Common myeloid progenitor, CD34-positive (primary cell): ENCODE measurements at places on chromosomes 3 and 15.

- DNase-seq, result no peak
Measured at GRCh38 chr15:51367322-51367976, 26.0 kb downstream of the GLDN start.

DNA sequence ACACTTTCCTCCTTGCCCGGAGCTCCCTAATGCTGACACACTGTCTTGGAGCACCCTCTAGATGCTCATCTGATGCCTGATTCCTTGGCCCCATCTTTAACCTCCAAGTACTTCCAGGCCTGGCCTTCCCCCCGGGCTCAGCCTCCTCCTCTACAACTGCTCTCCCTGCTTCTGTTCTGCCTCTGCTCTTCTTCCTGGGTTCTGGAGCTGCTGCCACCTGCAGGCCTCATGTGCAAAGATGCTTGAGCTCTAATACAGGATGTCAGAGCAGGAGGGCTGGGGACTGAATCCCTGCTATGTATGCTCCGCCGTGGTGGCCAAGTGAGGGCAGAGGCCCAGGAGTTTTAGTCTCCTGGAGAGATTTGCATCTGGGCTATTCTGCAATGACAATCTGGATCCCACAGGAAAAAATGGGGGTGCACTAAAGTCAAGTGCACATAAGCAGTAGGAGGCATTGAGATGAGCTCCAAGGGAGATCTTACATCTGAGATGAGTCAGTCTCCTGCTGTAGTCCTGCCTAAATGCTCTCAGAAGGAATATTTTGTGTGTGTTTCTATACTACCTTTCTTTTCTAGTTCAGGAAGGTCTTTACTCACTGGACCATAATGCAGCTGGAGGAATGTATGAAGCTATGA lies 296.3 kb downstream of the UACA start:
- peak; percentile 65 for DNase-seq

GRCh38 chr3:28792604-28793003 lies 444.0 kb upstream of the AZI2 start:
- DNase-seq, result no peak

GRCh38 chr3:120177151-120177550 lies 82.9 kb upstream of the GSK3B start:
- DNase-seq, result no peak

DNA sequence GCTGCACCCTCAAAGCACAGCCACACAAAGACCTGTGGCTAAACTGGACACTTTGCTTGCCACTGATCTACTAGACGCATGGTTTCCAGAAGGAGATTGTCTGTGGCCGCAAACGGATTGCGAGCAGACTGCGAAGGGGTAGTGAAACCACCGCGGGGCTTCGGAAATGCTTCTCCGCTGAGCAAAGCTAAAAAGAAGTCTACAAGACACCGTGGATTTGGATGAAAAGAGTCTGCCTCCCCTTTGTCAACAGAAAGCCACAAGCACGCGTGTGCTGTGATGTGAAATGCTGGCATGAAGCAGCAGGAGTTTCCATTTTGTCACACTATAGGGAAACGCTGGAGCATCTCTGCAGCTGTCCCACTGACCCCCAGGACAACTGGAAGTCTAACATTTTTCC lies 63.0 kb downstream of the TMEM44 start:
- no peak for DNase-seq

GRCh38 chr3:87359025-87359424 lies 82.6 kb upstream of the POU1F1 start:
- DNase-seq, result no peak

DNA sequence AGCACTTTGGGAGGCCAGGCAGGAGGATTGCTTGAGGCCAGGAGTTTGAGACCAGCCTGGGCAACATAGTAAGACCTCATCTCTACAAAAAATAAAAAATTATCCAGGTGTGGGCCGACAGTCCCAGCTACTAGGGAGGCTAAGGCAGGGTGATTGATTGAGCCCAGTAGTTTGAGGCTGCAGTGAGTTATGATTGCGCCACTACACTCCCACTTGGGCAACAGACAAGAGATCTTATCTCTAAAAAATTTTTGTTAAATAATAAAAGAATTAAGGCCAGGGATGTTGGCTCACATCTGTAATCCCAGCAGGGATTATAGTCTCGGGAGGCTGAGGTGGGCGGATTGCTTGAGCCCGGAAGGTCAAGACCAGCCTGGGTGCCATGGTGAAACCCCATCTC lies 25.8 kb upstream of the NFKBIZ start:
- DNase-seq, result no peak

DNA sequence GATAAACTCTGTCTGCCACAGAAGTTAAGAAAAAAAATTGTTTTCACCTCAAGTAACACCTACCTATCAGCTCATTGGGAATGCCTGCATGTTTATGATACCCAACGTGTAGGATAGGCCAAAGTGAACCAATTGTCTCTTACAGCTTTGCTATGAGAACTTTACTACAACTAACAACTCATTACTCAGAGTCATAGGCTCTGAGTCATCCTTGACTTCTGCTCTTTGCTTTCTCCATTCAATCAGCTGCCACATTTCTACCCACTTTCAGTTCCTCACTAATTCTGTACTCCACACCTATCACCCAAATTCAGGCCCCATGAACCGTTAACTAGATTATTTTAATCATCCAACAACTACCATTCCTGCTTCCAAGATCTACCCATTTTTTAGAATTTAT lies 843.9 kb downstream of the TUSC7 start:
- DNase-seq, result peak; percentile 6

DNA sequence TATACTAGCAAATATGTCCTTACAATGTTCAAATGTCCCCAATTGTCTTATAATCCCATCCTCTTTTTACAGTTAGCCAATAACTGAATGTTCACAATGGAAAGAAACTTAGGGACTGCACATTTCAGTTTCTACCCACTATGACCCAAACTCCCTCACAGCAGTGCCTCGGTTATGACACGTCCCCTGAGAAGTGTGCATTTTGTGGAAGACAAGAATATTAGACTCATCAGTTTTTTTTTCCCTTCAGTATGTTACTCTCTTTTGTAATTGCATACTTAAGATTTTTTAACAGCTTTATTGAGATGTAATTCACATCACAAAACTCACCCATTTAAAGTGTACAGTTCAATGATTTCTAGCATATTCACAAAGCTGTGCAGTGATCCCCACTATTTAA lies 64.8 kb downstream of the IGF2BP2 start:
- no peak for DNase-seq

DNA sequence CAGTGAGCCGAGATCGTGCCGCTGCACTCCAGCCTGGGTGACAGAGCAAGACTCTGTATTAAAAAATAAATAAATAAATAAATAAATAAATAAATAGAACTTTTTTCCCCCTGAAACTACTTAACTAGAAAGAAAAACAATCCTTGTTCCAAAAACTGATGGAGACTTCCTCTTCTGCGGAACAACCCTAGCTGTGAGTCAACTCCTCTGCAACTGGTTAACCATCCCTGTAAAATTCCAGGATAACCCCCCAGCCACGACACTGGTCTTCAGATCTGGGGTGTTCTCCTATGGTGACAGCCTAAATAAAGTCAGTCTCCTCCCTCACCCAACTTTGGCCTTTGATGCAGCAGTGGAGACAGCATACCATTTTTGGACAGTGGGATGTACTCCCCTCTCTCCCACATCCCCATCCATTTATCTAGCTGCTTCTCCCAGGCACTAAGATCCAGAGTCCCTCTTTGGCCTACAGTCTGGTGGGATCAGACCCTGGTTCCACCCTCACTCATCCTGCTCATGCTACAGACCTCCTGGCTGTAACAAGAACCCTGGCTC lies 352.6 kb downstream of the OCA2 start:
- no peak for DNase-seq

GRCh38 chr3:170507063-170507462 lies 78.8 kb downstream of the SLC7A14 start:
- DNase-seq, result no peak

DNA sequence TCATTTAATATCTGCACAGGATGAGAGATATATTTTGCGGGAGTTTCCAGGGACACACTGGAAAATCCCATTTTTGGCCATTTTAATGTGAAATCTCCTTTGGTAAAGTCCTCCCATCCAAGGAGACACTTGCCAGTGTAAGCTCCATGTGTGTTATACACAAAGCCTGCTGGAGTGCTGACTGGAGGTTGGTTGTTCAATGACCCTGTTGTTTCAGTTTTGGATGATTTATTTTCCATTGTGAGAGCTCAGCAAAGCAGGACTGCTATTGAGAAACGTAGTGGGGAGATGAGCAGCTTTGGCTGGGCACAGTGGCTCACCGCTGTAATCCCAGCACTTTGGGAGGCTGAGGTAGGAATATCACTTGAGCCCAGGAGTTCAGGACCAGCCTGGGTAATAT lies 127.7 kb downstream of the NUP210 start:
- DNase-seq, result no peak

- no peak for DNase-seq
Measured at GRCh38 chr15:83288381-83288801, 3.9 kb upstream of the BNC1 start.

- no peak for DNase-seq
Measured at GRCh38 chr15:61106044-61106834, 122.9 kb downstream of the RORA start.

DNA sequence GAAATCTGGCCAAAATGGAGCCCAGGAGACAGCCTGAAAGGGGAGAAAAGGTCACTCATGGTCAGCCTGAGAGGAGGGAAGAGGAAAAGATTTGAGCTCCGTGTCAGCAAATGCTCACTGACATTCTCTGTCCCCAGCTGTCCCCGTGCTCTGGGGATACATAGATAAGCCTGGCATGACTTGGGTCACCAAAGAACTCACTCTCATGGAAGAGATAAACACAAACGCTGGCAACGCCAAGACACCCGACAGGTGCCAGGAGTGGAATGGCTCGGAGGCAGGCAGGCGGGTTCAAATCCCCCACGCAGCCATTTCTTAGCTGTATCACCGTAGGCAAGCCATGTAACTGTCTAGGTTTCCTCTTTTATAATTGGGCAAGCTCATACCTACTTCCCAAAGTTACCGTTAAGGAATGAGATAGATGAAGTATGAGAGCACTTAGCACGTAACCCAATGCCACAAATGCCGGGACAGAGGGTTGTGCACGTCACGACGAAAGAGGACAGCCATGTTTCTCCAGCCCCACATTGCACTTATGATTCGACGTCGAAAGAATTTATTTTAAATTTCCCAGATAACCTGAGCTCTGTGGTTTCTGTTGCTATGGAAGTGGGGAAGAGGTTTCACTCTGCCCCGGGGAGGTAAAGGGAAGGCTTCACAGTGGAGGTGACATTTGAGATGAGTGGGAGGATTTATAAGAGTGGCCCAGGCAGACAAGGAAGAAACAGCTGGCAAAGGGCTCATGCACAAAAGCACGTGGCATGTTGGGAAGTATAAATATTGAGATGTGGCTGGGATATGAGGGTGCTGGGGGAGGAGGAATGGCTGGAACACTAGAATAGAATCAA lies 41.4 kb upstream of the TSEN2 start:
- DNase-seq, result no peak

- no peak for DNase-seq
Measured at GRCh38 chr15:73838831-73839426, 34.4 kb upstream of the TBC1D21 start.

GRCh38 chr3:157429708-157430107 lies 6.9 kb upstream of the PTX3 start:
- peak; percentile 76 for DNase-seq

GRCh38 chr15:79257454-79257853 lies 25.1 kb upstream of the ANKRD34C start:
- DNase-seq, result no peak

DNA sequence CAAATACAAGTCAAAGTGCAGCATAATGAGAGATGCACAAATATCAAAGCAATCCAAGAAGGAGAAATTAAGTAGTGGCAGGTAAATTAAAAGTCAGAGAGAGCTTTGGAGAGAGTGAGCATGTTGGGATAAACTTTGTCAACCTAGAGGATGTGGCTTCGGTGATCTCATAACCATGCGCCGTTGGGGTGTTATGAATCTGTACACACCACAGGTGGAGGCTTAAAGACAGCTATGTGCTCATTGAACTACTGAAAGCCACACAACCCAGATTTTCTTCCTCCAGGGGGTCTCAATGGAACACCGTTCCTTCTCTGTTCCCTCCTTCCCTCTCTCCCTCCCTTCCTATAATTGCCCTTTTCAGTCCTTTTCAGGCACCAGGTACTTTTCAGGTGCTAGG lies 52.0 kb downstream of the SUCNR1 start:
- no peak for DNase-seq

DNA sequence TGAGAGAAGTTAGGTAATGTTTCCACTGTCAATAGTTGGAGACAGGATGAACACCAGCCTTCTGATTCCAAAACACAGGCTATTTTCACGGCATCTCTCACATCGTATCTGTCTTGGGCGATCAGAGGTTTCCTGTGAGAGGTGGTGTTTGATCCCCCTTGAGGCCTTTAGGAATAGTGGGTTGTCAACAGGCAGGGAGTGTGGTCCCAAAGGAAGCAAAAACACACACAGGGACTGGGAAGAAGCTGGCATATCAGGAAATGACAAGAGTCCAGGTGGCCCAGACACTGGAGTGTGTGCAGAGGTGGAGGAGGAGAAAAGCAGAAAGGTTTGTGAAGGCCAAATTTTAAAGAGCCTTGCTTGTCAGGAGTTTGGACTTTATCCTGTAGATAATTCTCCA lies 6.6 kb upstream of the MAGEF1 start:
- no peak for DNase-seq

- no peak for DNase-seq
Measured at GRCh38 chr15:38040615-38041014, 106.2 kb downstream of the TMCO5A start.

- DNase-seq, result no peak
Measured at GRCh38 chr3:13727890-13728289, 152.0 kb downstream of the WNT7A start.

GRCh38 chr3:129224984-129225393 lies 24.4 kb upstream of the COPG1 start:
- no peak for DNase-seq

DNA sequence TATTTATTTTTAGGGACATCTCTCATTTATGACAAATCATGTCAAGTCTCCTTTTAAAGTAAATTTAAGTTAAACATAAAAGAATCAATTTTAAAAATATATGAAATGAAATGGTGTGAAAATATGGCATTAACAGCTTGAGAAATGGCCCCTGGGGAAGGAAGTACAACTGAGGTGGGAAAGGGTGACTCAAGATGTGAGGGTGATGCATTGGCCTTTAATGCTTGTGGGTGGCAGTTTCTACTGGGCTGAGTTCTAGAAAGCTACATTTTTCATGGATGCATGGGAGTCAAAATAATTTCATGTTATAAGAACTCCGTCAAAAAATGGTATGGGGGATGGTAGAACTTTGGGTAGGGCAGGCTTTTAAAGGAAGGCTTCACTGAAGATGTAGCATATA lies 708.8 kb upstream of the CFAP20DC start:
- DNase-seq, result no peak

GRCh38 chr3:115470254-115470653 lies 153.1 kb upstream of the GAP43 start:
- no peak for DNase-seq
